ENCODE measurements at places on chromosomes 1 and 21. TPM values are rescaled to one million over a fixed set of nuclear protein-coding genes. Genes with fewer than 3 reads are reported as not detected.

Gene SPATA45
- total RNA-seq, result not detected

Gene CRYAA
- total RNA-seq, result not detected

Gene GJC2
- total RNA-seq, result 2.8 TPM

Gene GJB5
- not detected for total RNA-seq

Gene CYP4B1
- total RNA-seq, result 72.4 TPM

Gene PLEKHG5
- total RNA-seq, result 7.9 TPM

Gene HES4
- total RNA-seq, result 26.6 TPM

Gene FOXJ3
- total RNA-seq, result 87.5 TPM

Data from thyroid gland (tissue), 4 donors.